ENCODE measurements at places on chromosomes 5 and 9. TPM values are rescaled to one million over a fixed set of nuclear protein-coding genes. Genes with fewer than 3 reads are reported as not detected.

GRCh38 chr9:18755263-18755662 lies 277.7 kb downstream of the SAXO1 start:
- H3K4me1 ChIP-seq = no peaks in the 10 kb centered on the region
- no peak for DNase-seq
- H3K36me3 ChIP-seq = peaks cover 31% of the 10 kb centered on the region
- H3K27ac ChIP-seq = no peak overlapping the region
- H3K4me3 ChIP-seq = no peak overlapping the region

DNA sequence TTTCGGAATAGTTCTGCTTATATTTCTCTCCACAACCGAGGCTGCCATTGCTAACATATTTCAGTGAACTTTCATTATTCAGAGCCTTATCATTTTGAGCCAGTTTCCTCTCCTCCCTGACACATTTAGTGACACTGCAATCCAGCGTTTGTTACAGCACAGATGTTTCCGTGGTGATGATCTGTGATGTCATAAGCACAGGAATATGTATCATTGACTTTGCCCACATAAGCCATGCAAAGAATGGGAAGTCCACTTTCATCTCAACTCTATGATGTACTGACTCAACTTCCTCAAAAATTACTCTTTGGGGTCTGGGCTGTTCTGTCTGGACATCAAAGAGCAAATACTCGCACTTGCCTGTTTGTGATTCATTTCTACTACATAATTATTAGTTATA lies 291.8 kb downstream of the EBF1 start:
- H3K36me3 ChIP-seq = no peaks in the 10 kb centered on the region
- no peak overlapping the region for H3K4me3 ChIP-seq
- no peak for DNase-seq
- no peaks in the 10 kb centered on the region for H3K4me1 ChIP-seq

- H3K4me1 ChIP-seq = peaks cover 43% of the 10 kb centered on the region
- no peak overlapping the region for H3K27ac ChIP-seq
- DNase-seq = peak; percentile 49
- peaks cover 4% of the 10 kb centered on the region for H3K27me3 ChIP-seq
- H3K4me3 ChIP-seq = no peak overlapping the region
Observed at GRCh38 chr9:124126648-124127646, 115.4 kb downstream of the LHX2 start.

The MOB3B gene
- not detected for total RNA-seq

The SYK gene
- total RNA-seq = not detected

The NACC2 gene
- 41.3 TPM for total RNA-seq

The IL5 gene
- not detected for total RNA-seq
